ENCODE measurements at places on chromosomes 7 and 10.

DNA sequence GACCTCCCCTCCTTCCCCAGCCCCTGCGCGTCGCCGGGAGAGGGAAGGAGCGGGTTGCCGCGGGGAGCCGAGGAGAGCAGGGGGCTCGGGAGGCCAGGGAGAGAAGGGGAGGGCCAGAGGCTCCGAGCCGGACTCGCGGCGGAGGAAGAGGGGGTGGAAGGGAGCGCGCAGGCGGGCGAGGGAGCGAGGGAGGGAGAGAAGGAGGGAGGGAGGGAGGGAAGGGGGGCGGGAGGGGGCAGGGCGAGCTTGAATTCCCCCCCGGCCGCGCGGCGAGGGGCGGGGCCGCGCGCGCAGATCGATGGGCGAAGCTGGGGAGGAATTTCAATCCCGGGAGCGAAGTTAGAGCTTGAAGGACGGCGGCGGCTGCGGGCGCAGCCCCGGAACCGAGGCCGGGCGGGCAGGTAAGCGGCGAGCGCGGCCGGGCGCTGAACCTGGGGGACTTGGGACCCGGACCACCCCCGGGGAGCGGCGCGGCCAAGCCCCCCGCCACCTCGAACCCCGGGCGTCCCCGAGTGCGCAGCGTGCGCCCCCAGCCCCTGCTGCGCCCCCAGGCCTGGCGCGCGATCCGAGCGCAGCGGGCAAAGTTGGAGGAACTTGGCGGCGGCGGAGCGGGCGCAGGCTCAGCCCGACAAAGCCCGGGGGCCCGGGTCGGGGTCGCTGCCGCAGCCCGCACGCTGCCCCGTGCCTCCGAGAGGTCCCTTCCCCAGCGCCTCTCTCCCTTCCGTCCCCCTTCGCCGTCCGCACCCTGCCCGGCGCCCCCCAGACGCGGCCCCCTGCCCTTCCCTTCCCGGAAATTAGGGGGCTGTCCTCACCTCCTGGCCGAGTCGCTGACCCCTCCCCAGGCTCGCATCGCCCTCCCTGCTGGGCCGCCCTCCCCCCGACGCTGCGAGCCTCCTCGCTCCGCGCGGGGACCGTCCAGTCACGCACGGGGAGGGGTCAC lies at the start of gene ELFN1:
Gene ELFN1 (plus strand): TSS at position 324 of the 940 bp plus-strand sequence. CDS start 74,320 bp downstream, outside the sequence.
- DNase-seq, result peak; percentile 43

- no peak for DNase-seq
These were observed 65.1 kb upstream of the CYP26C1 start for GRCh38 chr10:92995509-92995908.

DNA sequence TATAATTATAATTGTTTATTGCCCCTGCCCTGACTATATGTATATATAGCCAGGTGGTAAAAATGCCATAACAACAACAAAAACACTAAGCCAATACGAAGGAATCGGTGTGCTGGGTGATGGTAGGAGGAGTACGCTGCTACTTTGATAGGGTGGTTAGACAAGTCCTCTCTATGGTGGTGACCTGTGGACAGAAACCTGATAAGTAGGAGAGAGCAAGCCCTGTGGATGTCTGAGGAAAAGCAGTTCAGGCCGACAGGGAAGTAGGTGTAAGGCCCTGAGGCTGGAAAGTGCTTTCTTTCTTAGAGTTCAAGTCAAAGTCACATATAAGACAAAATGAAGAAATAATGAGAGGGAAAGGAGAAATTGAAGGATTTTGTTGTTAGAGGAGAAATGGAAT lies 823.8 kb upstream of the CELF2 start:
- DNase-seq, result no peak

GRCh38 chr10:71379118-71379766 lies 17.5 kb upstream of the CDH23 start:
- no peak for DNase-seq

GRCh38 chr7:108249453-108249852 lies 119.3 kb upstream of the LAMB4 start:
- no peak for DNase-seq

DNA sequence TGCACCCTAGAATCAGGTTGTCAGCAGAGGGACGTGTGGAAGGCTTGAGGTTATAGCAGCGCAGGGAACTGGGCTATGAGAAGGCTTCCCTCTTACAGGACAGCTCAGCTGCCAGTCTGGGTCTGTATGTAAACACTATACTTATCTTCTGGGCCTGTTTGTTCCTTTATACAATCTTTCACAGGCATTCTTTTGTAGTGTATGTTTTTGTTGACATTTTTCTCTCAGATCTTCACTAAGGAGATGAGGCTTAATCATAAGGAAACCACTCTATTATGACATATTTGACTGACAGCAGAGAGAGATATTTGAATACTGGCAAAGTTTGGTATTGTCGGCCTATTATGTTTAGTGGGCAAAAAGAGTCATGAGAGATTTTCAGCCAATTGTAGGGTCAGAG lies 929 bp downstream of the GBF1 start:
- DNase-seq, result no peak

- DNase-seq, result no peak
These were observed 151.8 kb downstream of the TCERG1L start for GRCh38 chr10:131159771-131160170.

GRCh38 chr7:131726686-131727085 lies 170.3 kb upstream of the PODXL start:
- DNase-seq, result no peak

DNA sequence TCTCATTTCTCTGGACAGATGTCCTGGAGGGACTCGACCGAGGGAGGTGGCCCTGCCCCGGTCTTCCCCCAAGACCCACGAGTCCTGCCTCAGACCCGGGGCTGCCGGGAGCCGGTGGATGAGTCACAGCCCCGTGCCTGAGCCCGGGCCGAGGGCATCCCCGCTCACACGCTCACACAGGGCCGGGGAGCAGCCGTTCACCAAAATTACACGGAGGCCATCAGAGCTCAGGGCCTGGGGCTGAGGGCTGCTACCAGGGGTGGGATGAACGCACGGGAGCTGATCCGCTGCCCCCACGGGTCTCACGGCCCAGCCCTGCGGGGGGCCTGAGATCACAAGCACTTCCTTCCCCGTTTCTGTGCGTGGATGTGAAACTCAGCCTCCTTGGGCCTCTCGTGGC lies 17.5 kb downstream of the FAM20C start:
- DNase-seq, result no peak

GRCh38 chr10:651692-652091 lies 37.8 kb downstream of the DIP2C start:
- DNase-seq, result no peak

GRCh38 chr7:50644114-50644513 lies 78.9 kb upstream of the DDC start:
- DNase-seq, result no peak

DNA sequence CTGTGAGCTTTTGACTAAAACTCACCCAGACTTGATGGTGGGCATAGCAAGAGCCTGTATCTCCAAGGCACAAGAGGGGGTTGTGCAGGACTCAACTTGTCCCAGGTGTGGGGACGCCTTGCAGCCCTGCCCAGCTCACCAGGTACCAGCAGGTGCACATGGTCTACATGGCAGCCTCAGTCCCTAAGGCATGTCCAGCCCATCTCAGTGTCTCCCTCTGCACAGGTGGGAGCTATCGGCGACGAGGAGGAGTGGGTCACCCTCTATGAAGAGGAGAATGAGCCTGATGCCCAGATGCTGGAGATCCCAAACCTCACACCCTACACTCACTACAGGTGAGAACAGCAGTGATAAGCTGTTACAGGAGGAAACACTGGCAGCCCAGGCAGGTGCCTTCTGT lies 571.7 kb upstream of the FOXK1 start:
- no peak for DNase-seq

- DNase-seq, result no peak
These were observed 63.5 kb downstream of the CALD1 start for GRCh38 chr7:134842886-134843430.

GRCh38 chr10:122018951-122019413 lies 30.0 kb downstream of the TACC2 start:
- DNase-seq, result no peak

DNA sequence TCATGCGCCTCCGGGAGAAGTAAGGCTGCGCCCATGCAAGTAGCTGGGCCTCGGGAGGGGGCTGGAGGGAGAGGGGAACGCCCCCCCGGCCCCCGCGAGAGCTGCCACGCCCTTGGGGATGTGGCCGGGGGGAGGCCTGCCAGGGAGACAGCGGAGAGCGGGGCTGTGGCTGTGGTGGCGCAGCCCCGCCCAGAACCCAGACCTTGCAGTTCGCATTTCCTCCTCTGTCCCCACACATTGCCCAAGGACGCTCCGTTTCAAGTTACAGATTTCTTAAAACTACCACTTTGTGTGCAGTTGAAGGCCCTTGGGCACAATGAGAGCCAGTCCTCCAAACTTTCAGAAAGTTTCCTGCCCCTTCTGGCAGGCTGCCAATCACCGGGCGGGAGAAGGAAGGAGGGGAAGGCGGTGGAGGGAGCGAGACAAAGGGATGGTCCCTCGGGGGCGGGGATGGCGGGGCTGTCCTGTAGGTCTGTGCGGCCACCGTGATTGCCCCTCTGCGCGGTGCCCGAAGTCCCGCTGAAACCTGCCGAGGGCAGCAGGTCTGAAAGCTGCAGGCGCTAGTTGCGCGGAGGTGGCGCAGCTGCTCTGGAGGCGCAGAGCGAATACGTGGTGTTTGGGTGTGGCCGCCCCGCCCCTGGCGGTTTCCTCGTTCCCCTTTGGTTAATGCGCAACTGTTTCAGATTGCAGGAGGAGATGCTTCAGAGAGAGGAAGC lies 2.1 kb downstream of the VIM start:
- DNase-seq, result peak; percentile 42

GRCh38 chr7:128755819-128756476 lies 16.8 kb downstream of the CALU start:
- no peak for DNase-seq

DNA sequence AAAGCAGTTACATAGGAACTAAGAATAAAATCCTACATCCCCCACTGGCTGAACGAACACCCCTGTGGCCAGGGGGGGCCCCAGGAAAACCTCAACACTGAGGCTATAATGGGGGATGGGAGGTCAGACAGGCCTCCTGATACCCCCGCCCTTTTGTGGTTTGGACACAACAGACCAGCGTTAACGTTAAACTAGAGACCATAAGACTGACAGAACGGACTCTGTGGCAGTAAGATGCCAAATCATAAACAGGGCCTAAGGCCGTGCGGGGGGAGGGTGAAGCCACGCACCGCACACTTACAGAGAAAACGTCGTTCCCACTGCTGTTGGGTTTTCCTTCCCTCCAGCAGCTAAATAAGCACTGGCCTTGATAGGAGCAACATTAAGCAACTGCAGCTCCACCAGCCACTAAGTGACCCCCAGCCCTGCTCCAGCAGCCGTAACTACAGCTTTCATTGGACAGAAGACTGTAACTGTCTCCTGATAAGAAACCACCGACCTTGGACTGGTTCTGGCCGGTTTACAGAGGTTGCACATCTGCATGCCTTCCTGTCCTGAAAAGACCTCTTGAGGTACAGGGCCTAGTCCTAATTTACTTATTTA lies 3.4 kb upstream of the PPP2R2D start:
- DNase-seq, result no peak

GRCh38 chr10:86044029-86044428 lies 322.6 kb downstream of the GRID1 start:
- peak; percentile 0 for DNase-seq

- DNase-seq, result no peak
These were observed 22.9 kb upstream of the C10orf105 start for GRCh38 chr10:71742301-71743088.

DNA sequence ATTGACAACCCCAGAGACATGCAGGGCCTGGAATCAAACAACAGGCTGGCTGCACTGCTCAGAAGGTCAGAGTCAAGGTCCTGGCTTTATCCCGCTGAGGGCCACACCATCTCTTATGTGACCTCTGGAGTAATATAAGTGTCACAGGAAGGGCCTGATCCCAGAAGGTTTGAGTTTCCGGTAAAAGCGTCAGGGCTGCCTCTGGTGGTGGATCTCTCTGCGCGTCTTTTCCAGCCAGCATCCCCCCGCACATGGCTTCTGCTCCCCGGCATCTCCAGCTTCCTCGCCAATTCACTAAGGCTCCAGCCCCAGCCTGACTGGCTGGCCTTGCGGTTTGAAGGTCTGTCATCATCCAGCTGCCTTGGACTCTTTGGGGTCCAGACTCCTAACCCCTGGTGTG lies 54.2 kb downstream of the SNX10 start:
- DNase-seq, result no peak

GRCh38 chr10:74223755-74224529 lies 72.9 kb downstream of the ADK start:
- no peak for DNase-seq

DNA sequence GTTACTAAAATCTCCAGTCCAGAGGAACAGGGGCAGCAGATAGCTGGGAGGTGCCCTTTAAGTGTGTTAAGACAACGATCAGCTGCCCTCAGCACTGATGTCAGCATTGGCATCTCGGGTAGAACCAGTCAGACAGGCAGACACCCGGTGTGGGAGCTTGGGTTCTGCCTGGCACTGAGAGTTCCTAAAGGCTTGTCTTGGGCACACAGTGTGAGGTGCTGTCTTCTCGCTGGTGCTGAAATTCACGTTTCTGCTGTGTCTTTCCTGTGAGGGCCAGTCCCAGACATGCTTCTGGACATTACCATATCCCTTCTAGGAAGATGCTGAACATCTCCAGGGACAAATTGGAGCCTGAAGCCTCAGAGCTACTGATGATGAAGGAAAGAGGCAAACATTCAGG lies 156.2 kb downstream of the DNAJB6 start:
- DNase-seq, result no peak

- no peak for DNase-seq
These were observed 87.4 kb upstream of the DDC start for GRCh38 chr7:50652400-50653125.

DNA sequence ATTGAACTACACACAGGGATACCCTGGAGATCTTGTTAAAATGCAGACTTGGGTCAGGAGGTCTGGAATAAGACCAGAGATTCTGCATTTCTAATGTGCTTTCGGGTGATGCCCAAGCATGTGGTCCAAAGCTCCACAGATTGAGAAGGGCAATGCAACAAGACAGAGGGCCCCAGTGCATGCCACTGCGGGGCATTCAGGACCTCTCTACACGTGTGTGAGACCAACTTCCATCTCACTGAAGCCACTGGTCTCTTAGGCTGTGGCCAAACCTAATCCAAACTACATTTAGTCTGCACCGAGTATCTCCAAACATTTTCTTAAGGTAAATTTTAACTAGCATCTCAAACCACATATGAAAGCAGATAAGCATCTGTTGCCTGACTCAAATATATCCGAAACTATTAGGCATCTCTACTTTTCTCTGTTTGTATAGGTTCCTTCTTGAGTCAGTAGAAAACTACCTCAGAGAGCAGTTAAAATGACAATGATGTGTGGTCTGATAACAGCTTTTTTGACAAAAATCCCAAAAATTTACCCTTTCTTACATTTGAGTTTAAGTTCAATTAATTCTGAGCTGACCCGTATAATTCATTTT lies 107.5 kb downstream of the ELMO1 start:
- no peak for DNase-seq

GRCh38 chr10:119209035-119209735 lies 1.8 kb downstream of the GRK5 start:
- DNase-seq, result no peak

All from NCI-H748 treated with DMSO at 0.1 percent for 48 hours (cell line).